ENCODE measurements at places on chromosomes 4 and X. TPM values are rescaled to one million over a fixed set of nuclear protein-coding genes. Genes with fewer than 3 reads are reported as not detected.

The SPARCL1 gene
- polyA plus RNA-seq: 7.5 TPM

The OR13H1 gene
- not detected for polyA plus RNA-seq

The CLDN22 gene
- 1.2 TPM for polyA plus RNA-seq

The ARAF gene
- polyA plus RNA-seq: 59.7 TPM

The MAGEA12 gene
- polyA plus RNA-seq: not detected

The GAGE1 gene
- not detected for polyA plus RNA-seq

The F9 gene
- polyA plus RNA-seq: not detected

The GLRA2 gene
- 0.32 TPM for polyA plus RNA-seq

The SPIN2A gene
- 3.6 TPM for polyA plus RNA-seq
